ENCODE measurements at places on chromosomes 7 and 10.

- DNase-seq = peak; percentile 99
These were observed 126.2 kb downstream of the PRPF18 start for GRCh38 chr10:13712837-13713581.

DNA sequence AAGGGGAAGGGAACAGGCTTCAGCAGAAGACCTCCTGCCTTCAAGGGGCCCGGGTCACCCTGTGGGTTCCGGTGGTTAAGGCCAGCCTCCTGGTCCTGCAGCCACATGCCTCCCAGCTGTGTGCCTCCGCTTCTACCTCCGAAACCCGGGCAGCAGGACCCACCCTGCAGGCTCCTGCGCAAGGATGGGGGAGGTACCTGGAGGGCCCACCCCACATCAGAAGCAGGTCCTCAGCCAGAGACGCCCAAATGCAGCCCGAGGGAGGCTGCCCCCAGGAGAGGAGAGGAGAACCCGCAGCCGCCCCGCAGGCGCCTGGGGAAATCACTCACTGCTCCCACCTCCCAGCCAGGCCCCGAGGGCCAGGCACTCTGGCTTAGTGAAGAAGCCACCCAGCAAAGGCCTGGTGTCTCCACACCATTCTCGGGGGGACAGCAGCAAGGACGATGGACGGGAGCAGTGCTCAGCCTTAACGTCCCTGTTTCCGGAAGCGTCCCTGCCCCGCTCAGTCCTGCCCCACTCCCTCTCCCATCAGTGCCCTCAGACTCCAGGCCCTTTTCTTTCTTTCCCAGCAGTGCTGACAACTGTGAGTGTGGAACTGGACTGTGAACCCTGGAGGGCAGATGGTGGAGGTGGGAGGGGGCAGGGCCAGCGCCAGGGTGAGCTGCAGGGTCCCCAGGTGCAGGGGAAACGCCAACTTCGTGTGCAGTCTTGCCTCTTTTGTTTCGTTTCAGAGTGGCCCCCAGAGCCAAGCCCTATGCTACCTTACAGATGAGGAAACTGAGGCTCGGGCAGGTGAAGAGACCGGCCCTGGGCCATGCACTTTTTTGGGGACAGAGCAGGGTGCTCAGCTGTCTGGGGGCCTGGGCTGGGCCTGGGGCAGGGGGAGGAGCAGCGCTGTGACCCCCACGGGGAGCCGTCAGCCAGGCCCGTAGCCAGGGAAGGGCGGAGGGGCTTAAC is 138.0 kb downstream of the FAM53B start:
- DNase-seq = no peak

DNA sequence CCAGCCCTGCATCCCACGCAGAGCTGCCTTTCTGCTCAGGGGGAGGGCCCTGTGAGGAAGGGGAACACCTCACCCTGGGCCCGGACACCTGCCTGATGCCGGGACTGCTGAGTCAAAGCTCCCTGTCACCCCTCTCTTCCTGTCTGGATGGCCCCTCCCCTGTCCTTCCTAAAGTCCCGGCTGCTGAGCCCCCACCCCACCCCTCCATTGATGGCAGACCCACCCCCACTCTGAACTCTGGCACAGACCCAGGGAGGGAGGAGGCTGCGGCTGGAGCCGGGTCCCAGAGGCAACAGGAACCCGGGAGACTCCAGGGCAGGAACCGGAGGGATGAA is 78.7 kb downstream of the ELFN1 start:
- DNase-seq = no peak

GRCh38 chr10:31467791-31468535 is 148.9 kb downstream of the ZEB1 start:
- DNase-seq = no peak

DNA sequence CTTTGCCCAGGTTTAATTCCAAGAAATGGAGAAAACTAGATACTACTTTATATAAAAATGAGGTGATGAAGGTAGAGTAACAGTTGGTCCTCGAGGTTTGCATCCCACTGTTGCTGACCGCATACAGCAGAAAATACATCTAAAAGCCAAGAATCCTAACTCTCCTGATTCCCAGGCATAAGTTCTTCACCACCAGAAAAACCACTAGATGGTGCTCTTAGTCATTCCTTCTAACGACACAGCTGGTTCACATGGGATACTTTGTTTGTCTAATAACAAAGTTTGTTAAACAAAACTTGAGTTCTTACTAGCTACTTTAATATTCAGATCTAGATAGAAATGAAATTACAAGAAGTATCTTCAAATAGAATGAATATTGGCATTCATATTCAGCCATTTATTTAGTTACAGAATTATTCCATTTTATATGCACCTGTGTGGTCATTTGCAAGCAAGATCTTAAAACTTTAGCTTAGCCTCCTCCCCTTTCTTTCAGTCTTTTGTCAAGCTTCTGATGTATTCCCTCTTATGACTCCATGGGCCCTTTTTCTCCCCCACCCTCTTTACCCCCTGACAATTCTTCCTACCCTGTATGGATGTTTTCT is 54.1 kb upstream of the CYP26C1 start:
- peak; percentile 69 for DNase-seq

DNA sequence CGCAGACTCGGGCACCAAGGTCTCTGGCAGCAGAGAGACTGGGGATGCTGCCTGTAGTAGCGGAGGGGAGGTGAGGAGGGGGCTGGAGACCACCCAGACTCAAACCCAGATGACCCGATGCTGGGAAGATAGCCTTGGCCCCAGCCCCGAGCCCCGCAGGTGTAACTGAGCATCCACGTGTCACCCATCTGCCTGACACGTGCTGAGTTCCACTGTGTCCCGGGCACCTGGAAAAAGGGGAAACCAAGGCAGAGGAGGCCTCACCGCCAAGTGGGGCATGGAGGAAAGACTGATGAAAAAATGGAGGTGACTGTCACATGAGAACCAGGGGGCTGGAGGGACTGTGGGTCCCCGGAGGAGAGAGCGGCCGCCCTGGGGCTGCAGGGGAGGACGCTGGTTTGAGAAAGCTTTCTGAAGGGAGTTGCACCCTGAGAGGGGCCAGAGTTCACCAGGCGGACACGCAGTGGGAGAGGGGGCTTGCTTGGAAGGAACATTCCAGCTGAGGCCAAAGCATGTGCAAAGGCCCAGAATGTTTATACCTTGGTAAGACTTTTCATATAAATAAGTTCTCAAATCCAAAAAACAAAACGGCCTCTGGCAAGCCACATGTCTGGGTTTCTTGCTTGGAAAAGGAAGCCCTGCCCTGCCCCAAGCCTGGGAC is 27.4 kb upstream of the ELN start:
- DNase-seq = no peak

DNA sequence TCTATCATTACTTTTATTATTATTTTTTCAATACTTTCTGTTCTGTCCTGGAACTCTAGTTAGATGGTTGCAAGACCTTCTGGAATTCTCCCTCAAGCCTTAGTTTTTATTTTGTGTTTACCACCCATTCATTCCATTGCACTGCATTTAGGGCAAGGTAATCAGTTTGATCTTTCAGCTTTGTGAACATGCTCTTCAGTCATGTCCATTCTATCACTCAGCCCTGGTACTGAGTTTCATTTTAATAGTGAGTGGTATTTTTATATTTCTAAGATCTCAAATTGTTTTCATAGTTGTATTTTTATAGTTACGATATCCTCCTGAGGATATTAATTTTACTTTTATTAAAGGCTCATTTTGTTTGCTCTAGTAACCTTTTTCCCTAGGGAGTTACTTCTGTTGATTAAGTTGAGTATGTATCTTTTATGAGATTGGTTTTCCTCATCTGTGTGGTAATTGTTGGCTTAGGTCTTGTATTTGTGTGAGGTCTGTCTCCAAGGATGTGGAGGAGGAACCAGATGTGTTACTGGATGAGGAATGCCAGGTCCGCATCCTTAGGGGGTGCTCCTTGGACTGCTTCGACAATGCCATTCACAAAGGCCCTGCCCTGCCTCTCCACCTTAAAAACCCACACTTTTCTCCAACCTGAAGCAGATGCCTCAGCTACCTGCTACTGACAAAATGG is 46.7 kb upstream of the RAB18 start:
- DNase-seq = no peak

GRCh38 chr10:122875843-122876466 is 3.4 kb downstream of the FAM24B start:
- DNase-seq = no peak

DNA sequence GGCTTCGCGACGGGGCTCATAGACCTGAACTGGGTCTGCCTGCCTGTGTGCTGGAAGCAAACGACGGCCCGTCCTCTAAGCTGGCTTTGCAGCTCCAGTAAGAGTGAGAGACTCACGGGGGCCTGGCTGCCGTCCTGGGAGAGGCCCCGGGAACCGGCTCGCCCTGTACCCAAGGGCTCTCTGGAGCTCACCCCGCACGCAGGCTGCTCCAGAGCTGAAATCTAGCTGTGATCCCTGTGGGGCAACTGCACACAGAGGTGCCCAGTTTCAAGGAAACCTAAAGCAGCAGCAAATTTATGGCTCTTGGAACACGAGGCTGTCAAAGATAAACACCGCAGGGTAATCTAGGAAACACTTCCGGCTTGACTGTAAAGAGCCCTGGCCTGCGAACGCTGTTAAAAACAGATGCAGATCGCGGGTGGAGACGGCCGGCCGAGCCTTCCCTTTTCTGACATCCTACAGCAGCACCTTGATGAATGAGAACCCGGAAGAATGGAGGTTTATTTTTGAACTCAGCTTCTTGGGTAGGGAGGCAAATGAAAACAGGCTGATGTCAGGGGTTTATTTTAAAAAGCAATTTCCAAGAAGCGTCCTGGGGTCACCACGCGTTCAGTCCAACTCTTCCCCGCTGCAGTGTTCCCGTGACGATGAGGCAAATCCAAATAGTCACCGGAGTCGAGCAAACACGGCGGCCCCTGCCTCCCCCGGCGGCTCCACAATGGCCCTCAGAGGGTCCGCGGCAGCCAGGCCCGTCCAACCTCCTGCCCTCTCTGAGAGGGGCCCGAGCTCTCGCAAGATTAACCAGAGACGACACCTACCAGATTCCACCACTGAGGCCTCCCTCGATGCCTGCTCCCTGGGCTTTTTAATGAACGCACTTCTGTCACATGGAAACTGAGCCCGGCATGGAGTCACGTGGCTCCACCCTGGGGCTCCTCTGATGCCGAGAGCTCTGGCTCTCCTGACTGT is 29.6 kb downstream of the AMZ1 start:
- peak; percentile 37 for DNase-seq

DNA sequence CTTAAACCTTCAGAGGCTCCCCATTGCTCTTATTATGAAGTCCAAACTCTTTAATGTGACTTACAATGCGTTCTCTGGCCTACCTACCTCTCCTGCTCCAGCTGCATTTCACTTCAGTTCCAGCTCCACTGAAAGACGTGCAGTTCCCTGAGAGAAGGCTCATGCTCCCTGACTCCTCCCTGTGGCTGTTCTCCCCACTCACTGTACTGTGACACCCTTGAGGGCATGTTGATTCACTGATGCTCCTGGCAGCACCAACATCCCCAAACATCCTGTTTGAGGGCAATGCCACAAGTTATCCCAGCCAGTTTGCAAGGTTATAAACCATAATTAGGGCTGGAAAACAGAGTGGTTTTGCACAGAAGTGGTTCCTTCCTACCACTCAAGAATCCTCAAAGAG is 111.2 kb downstream of the LSM5 start:
- no peak for DNase-seq

DNA sequence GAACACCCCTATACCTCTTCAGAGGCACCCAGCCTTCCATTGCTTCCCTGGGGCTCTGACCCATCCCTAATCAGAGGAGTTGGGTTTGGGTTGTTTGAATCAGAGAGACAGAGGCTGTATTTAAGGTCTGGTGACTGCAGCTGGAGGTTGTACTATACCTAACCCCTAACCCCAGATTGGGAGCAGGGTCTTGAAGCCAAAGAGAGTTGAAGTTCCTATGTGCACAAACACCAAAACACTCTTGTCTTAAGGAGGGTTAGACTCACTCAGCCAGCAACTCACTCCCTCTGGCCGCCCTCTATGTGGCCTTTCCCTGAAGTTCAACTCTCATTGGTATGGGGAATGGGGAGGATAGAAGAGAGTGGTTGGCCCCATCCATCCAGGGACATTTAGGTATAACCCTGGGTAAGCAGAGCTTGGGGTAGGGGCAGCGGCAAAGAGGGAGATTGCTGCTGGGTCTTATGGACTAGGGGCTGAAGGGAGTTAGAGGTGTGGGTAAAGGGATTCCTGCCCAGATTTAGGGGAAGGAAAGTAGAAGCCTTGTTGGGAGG is 80.0 kb downstream of the PAX2 start:
- no peak for DNase-seq

DNA sequence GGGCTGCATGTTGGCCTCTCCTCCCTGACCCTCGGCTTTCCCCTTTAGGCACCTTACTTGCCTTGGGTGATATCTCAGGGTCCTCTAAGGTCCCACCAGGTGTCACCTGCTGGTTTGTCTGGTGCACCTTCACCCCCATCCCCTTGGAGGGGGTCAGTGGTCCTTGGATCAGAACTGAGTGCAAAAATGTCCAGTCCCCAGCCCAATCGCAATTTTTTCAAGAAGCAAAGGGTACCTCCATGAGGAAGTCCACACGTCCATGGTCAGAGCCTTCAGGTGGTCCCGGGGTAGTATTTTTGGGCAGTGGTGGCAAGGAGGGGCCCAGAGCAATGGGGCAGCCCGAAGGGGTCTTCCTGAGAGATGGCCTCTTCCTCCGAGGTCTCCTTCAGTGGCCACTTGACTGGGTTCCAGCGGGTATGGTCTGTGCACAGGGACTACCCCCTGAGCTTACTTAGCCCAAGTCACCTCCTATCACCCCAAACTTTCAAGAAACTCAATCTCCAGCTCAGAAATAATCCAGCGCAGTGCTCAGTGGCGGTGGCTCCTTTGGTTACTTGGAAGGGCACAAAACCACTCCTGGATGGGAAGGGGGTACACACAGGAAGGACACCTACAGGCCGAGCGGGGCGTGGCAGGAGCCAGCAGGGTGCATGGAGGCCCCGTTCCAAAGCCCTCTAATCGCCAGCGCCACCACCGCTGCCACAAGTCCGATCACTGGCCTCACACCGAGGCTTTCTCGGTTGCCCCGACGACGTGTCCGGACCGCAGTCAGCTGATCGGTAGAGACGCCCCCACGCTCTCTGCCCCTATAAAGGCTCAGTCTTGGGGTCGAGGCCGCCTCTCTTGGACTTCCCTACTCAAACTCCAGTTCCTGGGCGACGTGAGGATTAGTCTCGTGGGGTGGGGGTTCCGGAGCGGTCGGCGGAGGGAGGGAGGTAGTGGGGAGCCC is 4.5 kb downstream of the SAP25 start:
- peak; percentile 51 for DNase-seq

DNA sequence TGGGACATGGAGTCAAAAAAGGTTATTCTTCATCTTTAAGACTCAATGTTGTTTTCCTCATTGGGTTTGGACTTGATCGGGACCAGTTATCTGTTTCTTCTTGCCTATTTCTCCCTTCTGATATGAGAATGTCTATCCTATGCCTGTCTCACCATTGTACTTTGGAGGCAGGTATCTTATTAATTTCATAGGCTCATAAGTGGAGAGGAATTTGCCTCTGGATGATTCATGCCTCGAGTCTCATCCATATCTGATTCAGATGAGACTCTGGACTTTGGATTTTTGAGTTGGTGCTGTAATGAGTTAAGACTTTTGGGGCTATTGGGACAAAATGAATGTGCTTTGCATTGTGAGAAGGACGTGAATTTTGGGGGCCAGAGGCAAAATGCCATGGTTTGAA is 36.2 kb upstream of the CCDC7 start:
- DNase-seq = no peak

GRCh38 chr7:79334841-79335240 is 118.6 kb downstream of the MAGI2 start:
- peak; percentile 16 for DNase-seq
